ENCODE measurements at places on chromosomes 16 and 17.

- no peak for DNase-seq
Measured at GRCh38 chr17:21303441-21304065, 19.0 kb downstream of the MAP2K3 start.

DNA sequence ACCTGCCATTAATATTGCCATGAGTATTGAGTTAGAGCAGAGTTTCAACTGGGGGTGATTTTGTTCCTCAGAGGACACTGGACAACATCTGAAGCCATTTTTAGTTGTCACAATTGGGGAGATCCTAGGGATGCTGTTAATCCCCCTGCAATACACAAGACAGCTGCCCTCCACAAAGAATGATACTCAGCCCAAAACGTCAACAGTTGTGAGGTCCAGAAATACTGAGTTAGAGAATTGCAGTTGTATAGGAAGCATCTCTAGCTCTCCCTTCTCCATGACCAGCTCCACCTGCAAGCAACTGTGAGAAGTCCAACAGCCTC lies 614.0 kb upstream of the CDH5 start:
- no peak for DNase-seq

- DNase-seq: no peak
Measured at GRCh38 chr16:88911136-88911945, 44.9 kb upstream of the PABPN1L start.

DNA sequence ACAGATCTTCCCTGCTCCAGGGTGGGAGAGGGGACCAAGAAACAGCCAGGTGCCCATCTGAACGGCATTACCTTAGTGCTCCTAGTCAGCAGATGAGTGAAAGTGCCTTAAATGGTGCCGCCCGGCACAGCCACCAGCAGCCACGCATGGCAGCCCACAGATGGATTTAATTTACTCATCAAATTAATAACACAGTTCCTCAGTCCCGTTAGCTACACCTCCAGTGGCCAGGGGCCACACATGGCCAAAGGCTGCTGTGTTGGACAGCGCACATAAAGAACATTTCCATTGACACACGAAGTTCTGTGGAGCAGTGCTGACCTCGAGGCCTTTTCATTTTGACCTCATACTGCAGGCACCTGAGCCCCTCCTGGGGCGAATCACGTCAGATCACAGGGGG lies 166.3 kb downstream of the CMIP start:
- DNase-seq: no peak

DNA sequence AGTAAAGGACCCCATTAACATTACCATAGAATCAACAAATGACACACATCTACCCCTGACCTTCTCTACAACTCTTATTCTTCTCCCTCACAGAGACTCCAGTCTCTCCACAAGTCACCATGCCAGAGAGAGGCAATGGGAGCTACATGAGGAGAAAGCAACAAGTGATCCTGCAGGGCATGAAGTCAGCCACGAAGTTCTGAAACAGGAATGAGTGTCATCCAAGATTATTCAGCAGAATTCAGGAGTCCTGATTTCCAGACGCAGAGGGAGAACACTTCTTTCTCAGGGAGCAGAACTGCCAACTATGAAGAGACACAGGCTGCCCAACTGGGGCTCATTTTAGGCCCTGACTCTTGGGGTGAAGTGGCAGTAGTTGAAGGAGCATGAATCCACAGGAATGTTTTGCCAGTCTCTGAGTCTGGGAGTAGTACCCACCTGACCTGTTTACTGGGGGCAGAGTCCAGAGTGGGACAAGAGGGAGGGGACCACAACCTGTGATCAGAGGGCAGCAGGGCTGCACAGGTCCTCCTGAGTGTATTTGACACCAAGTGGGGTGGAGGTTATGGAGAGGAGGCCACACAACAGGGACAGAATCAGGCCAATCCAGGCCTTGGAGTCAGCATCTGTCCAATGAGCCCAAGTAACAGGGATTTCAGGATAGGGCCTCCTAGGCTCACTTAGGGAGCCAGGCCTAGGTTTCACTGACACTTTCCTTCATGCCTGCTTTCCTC lies 2.4 kb upstream of the MTMR4 start:
- no peak for DNase-seq

DNA sequence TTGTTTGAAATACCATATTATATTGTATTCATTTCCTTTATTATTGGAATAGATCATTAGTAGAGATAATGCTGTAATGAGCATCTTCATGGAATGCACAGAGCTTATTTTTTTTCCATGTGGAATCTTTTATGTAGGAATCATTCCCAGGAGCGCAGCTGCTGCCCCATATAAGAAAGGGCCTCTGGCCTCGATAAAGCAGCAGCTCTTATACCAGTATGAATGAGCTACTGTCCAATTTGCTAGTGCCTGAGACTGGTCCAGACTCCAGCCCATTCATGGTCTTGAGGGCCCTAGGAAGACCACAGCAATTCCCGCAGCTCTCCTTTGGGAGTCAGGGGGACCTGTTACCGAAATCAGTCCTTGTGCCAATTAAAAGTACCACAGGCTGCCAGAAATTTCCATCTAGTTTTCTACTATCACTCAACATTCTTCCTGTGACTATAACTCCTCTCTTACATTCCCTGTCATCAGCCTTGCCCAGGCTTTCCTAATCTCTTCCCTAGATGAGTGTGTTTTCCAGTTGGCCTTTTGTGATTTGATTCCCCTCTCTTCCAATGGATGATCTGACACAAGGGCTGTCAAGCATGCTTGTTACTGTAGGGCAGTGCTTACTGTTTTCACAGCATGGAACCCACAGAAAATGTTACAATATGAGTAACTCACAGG lies 1.9 kb downstream of the ZNF843 start:
- no peak for DNase-seq

- peak; percentile 78 for DNase-seq
Measured at GRCh38 chr16:87074641-87075318, 242.4 kb downstream of the C16orf95 start.

DNA sequence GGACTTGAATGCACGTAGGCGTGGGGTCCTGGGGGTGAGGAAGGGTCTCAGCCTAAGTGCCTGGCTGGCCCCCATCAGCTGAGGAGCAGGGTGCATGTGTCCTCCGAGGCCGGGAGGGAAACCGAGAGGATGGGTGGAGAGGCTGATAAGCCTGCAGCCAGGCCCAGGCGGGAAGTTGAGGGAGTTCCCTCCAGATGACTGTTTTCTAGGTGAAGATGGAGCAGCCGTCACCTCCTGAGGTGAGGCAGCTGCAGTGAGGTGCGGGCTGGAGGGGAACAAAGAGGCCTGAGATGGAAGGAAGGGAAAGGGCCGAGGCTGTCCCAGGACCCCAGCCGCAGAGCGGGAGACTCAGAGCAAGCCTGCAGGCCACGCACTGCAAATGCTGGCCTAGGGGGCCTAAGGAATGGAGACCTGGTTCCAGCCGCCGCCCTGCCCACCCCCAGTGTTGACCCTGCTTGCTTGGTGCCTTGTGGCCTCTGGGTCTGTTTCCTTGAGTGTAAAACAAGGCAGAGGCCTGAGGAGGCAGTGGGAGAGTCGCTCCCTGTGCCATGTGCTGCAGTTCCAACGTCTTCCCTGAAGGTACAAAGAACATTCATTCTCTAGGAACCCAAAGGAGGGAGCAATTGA lies 3.0 kb downstream of the PECAM1 start:
- DNase-seq: no peak

GRCh38 chr16:87951552-87952538 lies 611 bp downstream of the BANP start:
- DNase-seq: peak; percentile 18
